H7 (cell line): ENCODE measurements at places on chromosomes 3 and 15.

DNA sequence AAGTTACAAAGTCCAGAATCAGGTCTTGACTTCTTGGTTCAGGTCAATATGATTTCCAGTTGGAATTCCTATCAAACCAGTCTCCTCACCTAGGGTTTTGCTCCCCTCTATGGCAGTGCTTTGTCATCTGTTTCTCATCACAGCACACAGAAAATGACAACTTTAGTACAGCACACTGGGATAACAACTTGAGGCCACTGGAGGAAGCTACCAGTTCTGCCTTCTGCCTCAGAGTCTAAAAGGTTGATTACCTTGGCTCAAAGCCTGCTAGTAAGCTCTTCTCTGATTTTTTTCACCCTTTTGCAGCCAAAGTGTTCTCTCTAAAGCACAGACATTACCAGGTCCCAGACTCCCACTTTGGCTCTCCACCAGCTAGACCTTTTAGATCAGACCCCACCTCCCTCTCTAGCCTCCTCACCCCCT is 24.8 kb upstream of the TRIM59 start:
- DNase-seq: no peak

- DNase-seq: no peak
Observed at GRCh38 chr15:33526532-33526931, 215.8 kb downstream of the RYR3 start.

- DNase-seq: no peak
Observed at GRCh38 chr15:62412686-62413085, 247.6 kb upstream of the C2CD4B start.

- DNase-seq: no peak
Observed at GRCh38 chr3:139378587-139379241, 10.7 kb downstream of the COPB2 start.

- DNase-seq: no peak
Observed at GRCh38 chr3:197468866-197469382, 86.8 kb downstream of the BDH1 start.

GRCh38 chr3:110327870-110328269 is 743.7 kb upstream of the NECTIN3 start:
- no peak for DNase-seq

GRCh38 chr3:108011616-108012015 is 79.2 kb downstream of the CD47 start:
- no peak for DNase-seq

DNA sequence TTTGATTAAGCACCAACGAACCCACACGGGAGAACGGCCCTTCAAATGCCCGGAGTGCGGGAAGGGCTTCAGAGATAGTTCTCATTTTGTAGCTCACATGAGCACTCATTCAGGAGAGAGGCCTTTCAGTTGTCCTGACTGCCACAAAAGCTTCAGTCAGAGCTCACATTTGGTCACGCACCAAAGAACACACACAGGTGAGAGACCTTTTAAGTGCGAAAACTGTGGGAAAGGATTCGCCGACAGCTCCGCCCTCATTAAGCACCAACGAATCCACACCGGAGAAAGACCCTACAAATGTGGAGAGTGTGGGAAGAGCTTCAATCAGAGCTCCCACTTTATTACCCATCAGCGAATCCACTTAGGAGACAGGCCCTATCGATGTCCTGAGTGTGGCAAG is 8.7 kb downstream of the ZNF774 start:
- no peak for DNase-seq

- no peak for DNase-seq
Observed at GRCh38 chr3:42032693-42033349, 58.3 kb upstream of the TRAK1 start.
